Activated effector memory CD4-positive, alpha-beta T cell treated with anti-CD3 and anti-CD28 coated beads, Interleukin-2, amount 50 U/mL, for 16 hours (primary cell): ENCODE measurements at places on chromosomes 2 and 18.

DNA sequence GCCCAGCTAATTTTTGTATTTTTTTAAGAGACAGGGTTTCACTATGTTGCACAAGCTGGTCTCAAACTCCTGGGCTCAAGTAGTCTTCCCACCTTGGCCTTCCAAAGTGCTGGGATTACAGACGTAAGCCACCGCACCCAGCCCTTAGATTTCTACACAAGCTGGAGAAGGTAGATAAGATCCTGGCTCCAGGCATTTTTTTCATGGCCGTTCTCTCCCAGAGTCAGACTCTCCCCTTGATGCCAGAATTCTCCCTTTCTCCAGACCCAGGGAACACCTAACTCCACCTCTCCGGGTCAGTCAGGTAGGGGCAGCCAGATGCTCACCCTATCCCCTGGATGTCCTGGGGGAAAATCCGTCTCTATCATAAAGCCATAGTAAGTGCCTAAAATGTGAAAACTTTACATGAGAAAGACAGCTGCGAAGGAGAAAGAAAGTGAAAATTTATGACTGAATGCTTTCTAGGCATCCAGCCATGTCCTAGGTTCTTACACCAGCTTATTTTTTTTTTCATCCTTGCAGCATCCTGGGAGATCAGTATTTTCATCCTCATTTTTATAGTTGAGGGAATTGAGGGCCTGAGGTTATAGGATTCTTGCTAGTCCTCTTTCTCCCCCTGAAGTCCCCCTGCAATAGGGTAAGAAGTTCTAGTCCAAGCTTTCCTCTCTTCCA lies 16.3 kb downstream of the SIX3 start:
- no peak for DNase-seq

DNA sequence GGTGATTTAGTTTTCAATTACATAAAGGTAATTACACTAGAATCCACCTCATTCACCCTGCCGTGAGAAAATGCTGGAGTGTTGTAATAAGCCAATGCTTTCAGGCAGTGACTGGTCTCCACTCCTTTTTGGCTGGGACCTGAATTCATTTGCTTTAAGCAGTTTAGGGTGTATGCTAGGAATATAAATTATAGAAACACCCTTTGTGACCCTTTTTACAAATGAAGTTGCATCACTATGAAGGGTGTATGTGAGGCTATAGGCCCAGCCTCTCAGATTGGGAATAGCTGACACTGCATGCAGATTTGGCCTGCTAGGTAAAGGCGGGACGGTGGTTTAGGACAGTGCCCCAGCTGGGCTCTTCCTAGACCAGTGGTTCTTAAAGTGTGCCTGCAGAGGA lies 50.8 kb upstream of the NFE2L2 start:
- DNase-seq: no peak

GRCh38 chr2:156322051-156322685 lies 10.4 kb downstream of the NR4A2 start:
- DNase-seq: no peak

DNA sequence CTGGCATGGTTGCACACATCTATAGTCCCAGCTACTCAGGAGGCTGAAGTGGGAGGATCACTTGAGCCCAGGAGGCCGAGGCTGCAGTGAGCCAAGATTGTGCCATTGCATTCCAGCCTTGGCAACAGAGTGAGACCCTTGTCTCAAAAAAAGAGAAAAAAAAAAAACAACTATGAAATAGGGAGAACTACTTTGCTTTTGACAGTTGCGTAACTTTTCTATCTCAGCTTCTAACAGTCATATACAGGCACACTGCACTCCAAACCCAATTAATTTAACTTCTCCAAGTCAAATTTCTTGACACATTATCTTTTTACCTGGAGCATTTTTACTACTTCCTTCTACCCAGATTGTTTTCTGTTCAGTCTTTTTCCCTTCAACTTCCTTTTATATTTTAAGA lies 24.1 kb upstream of the VWC2L start:
- DNase-seq: no peak

GRCh38 chr2:28185891-28186290 lies 206.8 kb upstream of the FOSL2 start:
- no peak for DNase-seq

DNA sequence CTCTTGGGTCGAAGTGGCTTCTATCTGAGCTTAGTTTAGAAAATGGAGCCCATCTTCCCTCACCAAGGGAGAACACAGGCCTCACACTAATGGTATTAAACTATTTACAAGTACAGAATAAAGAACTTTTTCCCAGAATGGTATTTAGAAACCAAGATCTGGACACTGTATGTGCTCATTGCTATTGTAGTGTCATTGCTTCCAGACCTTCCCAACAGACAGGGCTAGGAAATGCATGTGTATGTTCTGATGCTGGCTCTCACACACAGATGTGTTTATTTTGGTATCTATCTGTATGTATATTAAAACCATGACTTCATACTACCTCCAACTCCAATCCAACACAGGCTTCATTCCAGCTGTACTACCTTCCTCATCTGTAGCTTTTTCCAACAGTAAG lies 8.0 kb downstream of the COX5B start:
- no peak for DNase-seq

GRCh38 chr2:196173505-196173904 lies 2.1 kb upstream of the STK17B start:
- DNase-seq: no peak

- DNase-seq: no peak
These were observed 13.6 kb upstream of the TMEM185B start for GRCh38 chr2:120236791-120237190.

DNA sequence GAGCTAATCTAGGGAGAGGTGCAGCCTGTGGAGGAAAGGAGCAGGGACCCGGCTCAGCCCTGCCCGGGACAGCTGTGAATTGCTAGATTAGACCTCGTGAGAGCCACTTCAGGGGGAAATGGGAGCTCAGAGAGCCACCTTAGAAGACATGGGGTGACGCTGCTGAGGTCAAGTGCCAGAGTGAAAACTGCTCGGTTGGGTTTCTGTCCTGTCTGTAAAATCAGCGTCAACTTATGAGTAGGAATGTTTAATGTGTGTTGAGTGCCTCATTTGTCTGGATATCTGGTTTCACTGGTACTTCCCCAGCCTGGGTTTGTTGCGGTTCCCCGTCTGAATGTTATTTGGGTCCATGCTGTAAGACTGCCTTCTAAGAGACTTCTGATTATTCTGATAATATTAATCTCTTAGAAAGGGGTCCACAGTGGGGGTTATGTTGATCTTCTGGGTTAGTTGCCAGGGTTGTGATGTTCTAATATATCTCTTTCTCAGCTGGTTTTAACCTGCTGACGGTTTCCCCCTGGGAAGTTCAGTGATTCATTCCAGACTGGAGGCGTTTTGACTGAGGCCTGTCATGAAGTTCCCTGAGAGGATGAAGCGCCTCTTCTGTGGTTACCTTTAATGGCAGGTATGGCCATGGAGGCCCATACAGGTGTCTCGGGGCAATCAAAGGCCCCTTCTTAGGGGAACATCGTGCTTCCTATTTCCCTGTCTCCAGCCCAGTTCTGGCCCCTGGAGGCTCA lies 175.9 kb downstream of the SH3RF3 start:
- no peak for DNase-seq

- DNase-seq: no peak
These were observed 50.6 kb downstream of the NCOA1 start for GRCh38 chr2:24541621-24542020.

GRCh38 chr2:31348618-31349017 lies 65.9 kb downstream of the XDH start:
- no peak for DNase-seq

GRCh38 chr2:14975381-14975780 lies 342.9 kb downstream of the LRATD1 start:
- no peak for DNase-seq

GRCh38 chr2:25398534-25398933 lies 56.8 kb upstream of the DNMT3A start:
- no peak for DNase-seq

DNA sequence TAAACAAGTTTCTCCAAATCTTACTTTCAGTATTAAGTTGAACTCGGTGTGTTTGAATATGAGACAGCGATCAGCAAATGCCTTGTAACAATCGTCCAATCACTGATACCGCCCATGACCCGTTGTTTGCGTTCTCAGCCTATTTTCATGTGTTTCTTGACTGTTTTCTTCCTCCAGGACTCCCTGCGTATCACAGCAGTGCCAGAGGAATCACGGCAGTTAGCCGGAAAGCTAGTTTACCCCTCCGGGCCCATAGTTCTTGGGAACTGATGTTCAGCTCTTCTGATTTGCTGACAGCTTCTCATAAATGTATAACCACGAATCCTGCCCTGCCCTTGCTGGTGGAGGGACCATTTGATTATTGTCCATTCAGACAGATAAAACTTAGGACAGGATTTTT lies 42.2 kb upstream of the TPO start:
- DNase-seq: no peak

GRCh38 chr18:26504831-26505230 lies 43.5 kb downstream of the KCTD1 start:
- no peak for DNase-seq

DNA sequence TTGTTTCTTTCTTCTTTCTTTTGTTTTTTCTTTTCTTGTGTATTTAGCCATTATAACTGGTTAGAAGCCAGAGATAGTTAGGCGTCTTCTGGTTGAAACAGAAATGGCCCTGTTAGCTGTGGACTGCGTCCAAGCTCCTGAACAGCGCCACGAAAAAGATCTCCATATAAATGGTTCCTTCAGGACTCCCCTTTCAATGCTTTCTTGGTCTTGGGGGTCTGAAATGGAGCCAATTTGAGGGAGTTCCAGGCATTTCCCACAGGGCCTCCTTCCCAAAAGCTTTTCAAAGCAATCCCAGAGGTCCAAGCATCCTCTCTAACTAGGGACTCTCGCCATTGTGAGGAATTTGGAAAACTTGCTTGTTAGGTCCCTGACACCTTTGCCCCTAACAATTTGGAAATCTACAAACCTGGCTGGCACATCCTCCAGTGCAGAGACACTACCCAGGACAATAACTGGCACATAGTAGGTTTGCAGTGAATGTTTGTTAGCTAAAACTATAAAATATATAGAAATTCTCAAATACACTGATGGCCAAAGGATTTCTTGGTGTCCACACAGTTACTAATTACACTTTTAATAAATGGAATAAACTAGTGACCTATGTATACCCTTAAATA lies 80.1 kb downstream of the MYCN start:
- no peak for DNase-seq

- DNase-seq: no peak
These were observed 459.8 kb upstream of the SLC14A2 start for GRCh38 chr18:45155526-45155925.

DNA sequence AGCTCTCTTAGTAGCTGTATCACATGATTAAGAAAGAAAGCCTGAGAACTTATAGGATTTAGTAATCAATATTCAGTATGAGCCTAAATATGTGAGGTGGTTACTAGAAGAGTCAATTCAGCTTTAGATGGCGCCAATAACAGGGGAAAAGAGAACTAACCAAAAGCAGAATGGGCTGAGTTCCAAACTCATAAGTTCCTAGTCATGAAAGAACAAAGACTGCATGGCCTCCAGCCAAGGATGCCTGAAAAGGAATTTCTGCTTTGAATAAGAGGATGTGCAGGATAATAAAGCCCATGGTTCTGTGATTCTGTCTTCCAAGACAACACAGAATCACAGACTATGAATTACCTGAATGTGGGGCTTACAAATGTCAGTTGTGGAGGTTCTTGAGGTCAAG lies 196.5 kb downstream of the SATB2 start:
- DNase-seq: no peak

DNA sequence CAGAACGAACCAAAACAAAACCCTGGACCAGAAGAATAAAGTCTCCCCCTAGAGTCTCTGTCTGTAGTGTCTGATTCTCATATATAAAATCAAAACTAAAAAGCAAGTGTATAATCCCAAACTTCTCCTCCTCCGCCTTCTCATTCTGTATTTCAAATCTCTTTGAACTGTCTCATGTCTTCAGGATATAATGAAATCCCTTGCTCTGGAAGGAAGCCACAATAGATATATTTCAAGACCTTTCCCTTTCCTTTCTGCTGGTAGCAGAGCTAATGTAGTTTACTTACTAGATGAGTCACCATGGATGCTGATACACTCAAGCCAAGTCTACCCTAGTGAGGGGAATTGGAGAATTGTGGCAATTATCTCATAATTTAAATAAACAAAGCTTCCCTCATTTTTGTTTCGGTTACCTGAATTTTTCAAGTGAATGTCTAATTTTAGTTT lies 33.5 kb upstream of the CCDC93 start:
- DNase-seq: no peak

DNA sequence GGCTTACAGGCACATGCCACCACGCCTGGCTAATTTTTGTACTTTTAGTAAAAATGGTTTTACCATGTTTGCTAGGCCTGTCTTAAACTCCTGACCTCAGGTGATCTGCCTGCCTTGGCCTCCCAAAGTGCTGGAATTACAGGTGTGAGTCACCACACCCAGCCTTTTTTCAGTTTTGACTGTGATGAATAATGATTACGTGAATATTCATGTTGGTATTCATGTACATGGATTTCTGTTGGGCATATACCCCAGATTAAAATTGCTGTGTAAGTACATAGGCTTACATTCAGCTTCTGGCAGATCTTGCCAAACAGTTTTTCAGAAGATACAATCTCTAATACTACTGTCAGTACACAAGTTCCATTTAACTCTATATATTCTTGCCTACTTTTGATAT lies 20.9 kb downstream of the SLC39A10 start:
- DNase-seq: no peak

- no peak for DNase-seq
These were observed 77.7 kb downstream of the MAP3K20 start for GRCh38 chr2:173153301-173153885.
